ENCODE measurements at places on chromosomes 12 and 14. TPM values are rescaled to one million over a fixed set of nuclear protein-coding genes. Genes with fewer than 3 reads are reported as not detected.

Gene RPGRIP1
- total RNA-seq, result 0.48 TPM

Gene RNF34
- 50.5 TPM for total RNA-seq

Gene NT5DC3
- total RNA-seq, result 71.4 TPM

Gene MAP3K12
- total RNA-seq, result 9.7 TPM

Gene AVPR1A
- 0.37 TPM for total RNA-seq

Gene CLEC2A
- not detected for total RNA-seq

DNA sequence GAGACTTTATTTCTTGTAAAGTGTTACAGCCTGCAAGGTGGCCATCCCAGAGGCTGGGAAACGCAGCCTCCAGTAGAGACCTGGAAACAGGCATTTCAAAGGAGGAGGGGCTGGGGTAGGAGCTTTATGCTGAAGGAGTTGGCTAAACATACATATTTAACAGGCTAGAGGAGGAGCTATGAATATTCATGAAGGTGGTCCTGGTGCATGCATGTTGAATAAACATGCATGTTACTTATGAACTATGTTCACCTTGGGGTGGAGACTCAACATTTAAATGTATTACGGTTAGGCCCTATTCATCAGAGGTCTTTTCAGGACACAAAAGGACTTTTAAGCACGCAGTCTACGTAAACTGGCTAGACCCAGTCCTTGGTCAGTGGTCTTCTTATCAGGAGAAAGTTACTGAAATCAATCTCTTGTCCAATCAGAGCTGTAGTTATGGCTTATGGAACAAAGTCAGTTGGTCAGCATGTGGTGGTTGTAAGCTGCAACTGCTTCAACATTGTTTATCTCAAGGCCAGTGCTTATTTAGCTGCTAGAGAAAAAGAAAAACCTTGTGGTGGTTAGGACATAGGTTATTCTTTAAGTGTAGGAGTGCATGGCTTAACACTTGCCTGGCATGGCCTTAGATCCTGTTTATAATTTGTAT, 11.4 kb upstream of the ARF6 start:
- no peak for DNase-seq

DNA sequence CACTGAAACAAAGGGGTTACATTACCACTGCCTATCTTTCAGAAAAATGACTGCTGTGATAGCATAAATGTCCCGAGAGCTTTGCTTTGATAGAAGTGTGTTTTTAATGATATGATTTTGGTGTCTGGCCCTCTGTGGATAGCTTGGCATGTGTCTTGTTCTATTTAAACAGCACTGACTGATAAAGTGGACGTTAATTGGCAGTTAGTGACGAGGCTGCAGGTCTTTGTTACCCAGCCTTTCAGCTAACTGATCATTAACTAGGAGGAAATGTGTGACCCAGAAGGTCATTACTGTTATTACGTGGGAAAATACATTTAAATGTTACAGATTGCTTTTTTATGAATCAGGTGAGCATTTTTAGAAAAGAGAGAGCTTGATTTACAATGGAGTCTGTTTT, 428.3 kb downstream of the DIO2 start:
- no peak for DNase-seq

DNA sequence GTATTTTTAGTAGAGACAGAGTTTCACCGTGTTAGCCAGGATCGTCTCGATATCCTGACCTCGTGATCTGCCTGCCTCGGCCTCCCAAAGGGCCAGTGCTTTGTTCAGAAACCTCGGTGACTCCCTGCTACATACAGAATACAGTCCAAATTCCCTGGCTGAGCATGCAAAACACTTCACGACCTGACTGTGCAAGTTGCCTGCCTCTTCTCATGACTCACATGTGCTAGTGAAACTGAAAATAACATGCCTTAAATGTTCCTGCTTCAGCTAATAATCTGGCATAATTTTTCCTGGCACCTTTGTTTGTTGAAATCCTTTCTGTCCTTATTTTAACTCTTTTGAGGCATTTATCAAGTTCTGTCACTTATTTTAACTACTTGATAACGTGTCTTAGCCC, 8.2 kb downstream of the DMAC2L start:
- no peak for DNase-seq

- no peak for DNase-seq
Observed at GRCh38 chr12:48145981-48146380, 11.3 kb downstream of the ASB8 start.

GRCh38 chr14:54207075-54207474, 189.7 kb upstream of the CDKN3 start:
- no peak for DNase-seq

DNA sequence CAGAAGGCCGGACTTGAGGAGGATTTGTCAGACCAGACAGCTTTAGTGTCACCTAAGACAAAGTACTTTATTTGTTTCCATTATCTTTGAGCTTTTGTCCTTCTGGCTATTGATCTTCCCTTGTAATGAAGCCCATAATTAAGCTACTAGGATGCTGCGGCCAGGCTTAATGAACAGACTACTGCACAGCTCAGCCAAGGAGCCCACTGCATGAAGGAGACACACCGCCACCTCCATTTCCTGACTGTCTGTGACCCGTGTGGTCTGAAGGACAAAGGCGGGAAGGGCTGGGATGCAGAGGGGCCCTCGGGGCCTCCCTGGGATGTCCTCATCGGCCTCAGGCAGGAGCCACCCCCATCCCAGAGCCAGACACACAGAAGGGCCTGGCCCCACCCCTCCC, 31.0 kb upstream of the GALNT9 start:
- DNase-seq, result no peak

- DNase-seq, result no peak
Observed at GRCh38 chr14:61608245-61609165, 86.8 kb upstream of the HIF1A start.

DNA sequence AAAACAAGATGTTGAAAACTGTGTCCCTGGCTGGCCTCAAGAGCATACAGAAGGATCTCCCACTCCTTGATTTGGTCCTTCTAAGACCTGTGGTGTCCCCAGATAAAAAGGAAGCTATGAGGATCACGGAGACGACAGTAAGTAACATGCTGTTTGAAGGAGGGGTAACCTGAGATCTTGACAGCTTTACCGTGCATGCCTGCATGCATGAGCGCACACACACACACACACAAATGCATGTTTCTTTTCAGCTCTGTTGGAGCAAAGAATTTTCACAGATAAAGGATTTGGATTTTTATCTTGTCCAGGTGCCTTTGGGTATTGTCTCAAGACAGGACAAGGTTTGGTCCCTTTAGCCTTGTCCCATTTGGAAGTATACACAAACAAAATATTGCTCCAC, 411.6 kb upstream of the CCDC196 start:
- DNase-seq, result no peak

DNA sequence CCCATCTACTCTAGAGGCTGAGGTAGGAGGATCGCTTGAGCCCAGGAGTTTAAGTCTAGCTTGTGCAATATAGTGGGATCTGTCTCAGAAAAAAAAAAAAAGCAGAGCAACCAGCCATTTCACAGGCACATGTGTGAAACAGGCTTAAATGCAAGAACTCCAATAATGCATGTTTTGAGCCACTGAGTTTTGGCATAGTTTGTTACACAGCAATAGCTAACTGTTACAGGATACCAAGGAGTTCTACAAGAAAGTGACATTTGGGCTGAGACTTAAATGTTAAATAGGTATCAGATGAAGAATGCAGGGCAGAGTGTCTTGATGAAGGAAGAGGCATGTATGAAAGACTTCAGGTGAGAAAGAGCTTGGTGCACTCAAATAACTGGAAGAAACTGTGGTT, 240.0 kb upstream of the FOXN3 start:
- no peak for DNase-seq

- no peak for DNase-seq
Observed at GRCh38 chr12:131076296-131076695, 122.6 kb downstream of the ADGRD1 start.

DNA sequence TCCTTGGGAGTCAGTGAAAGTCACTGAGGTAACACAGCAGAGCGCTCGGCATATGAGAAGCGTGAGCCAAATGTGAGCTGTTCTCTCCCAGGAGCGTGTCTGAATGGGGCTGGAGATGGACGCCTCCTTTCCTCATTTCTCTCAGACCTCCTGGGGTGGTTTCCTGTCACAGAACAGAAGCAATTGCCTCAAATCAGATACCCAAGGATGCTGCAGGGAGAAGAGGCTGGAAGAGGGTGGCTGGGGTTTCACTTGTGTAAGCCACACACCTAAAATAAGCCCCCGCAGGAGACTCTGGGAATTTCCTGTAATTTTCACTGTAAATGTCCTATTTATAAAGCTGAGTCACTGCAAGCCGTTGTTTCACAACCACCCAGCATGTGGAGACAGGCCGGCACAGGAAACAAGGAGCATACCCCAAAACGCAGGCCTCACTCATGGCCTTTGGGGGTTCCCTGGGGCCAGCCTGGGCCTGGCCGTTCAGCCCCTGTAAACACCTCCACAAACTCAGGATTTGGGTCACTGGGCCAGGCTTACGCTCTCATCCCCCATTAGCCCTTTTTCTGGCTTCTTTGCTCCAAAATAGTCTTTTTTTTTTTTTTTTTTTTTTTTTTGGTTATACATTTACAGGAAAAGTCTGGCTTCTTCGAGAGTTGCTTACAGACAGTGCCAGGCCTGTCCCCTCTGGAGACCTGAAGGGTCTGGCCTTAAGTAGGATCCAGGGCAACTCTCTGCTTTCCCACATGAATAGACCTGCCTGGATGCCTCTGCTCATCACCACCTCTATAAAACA, 55.3 kb downstream of the VCPKMT start:
- DNase-seq, result peak; percentile 47

DNA sequence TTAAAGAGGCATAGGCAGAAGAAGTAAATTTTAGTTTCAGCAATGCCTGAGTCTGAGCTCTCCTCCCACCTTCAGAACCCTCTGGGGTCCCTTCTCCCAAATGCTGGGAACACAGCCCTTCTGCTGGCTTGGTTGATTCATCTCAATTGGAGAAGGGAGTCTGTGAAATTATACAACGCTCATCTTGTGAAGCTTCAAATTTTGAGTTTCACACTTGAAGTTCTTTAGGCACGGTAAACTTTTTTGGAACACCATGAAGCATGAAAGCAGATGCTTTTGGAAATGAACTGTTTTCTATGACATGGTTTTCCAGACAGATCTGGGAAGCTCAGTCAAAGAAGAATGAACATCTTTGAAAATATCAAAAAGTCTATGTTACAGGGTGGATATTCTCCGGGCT, 69.9 kb downstream of the TBK1 start:
- no peak for DNase-seq

- DNase-seq, result no peak
Observed at GRCh38 chr12:70847871-70848270, 72.7 kb downstream of the PTPRR start.

DNA sequence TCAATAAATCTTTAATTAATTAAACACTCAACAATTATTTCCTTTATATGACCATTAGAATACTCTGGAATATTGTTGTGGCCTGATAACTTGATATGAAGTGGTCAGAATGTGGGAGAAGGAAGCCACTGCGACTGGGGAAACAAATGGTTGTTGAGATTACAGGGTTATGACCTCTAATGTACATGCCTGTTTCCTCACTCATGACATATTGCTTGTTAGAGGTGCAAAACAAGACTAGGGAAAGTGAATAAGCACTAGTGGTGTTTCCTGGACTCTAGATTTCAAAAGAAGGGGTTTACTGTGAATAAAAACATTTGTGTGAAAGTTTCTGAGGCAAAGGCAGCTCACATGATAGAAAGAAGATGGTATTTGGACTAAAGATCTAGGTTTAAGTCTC, 53.3 kb downstream of the STAB2 start:
- no peak for DNase-seq

DNA sequence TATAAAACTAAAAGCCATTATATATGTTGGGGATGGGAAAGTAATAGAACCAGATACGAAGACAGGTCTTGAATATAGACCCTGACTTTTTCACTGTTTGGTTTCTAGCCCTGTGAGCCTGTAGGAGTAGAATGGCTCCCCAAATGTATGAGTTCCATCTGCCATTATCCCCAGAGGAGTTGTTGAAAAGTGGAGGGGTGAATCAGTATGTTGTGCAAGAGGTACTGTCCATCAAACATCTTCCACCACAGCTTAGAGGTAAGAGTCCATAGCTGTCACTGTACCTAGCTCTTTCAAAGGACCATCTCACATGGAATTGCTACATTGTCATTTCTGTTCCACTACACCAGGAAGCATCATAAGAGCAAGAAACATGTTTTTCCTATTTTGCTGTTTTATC, 1.1 kb downstream of the NCAPD2 start:
- DNase-seq, result no peak

DNA sequence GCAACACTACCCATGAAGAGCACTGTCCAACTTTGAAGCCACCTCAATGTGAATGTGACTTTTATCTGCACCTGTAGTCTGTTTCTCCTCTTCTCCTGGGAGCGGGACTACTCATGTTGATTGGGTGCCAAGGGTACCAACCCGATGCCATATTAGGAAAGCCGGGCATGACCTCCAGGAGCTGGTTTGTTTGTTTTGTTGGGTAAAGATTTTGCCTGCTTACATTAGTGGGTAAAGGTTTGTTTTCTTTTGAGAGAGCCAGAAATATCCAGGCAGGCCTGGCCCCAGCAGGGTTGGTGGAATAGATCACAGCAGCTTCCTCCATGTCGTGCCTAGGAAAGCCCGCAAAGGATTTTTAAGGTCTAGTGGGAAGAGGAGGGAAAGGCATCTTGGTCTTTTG, 19.7 kb upstream of the ITPK1 start:
- no peak for DNase-seq

- no peak for DNase-seq
Observed at GRCh38 chr12:106696681-106697417, 77.6 kb upstream of the RIC8B start.

DNA sequence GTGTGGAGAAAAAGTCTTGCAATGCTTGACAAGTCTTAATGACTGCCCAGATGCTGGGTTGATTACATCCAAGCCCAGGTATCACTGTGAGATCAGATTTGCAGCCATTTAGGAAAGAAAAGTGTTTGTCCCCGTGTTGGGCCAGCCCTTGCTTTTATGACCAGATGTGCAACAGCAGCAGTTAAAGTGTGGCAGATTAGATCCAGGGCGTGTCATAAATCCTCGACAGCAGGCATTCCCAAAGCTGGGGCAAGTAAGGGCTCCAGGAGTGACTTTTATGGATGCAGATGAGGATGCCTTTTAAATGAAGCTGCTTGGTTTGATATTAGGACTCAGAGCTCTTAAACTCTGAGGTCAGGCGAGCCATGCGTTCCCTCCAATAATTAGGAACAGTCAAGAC, 1.7 kb downstream of the SMOC1 start:
- no peak for DNase-seq

- DNase-seq, result no peak
Observed at GRCh38 chr12:80892597-80893445, 44.9 kb downstream of the LIN7A start.

- DNase-seq, result no peak
Observed at GRCh38 chr14:21626491-21627230, 8.1 kb downstream of the OR10G2 start.

DNA sequence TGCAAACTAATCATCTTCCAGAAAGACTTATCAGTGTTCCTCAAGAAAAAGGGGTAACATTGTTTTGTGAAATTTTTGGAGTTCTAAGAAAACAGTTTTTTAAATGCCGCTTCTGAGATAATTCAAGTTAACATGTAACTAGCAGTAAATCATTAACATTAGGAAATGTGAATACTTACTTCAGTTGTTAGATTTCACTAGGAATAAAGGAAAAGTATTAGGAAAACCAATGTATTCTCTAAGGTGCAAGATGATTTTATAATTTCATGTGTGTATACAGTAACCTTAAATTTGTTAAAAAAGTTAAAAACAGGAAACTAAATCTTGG, 36.8 kb downstream of the PAPOLA start:
- DNase-seq, result no peak
